CD8-positive, alpha-beta memory T cell (primary cell): ENCODE measurements at places on chromosomes 2 and 18.

- no peak overlapping the region for H3K27ac ChIP-seq
- no peaks in the 10 kb centered on the region for H3K27me3 ChIP-seq
- no peaks in the 10 kb centered on the region for H3K4me1 ChIP-seq
- no peaks in the 10 kb centered on the region for H3K36me3 ChIP-seq
Observed at GRCh38 chr18:62991389-62991788, 276.0 kb downstream of the PHLPP1 start.

GRCh38 chr2:86577817-86578456, 14.7 kb upstream of the CHMP3 start:
- DNase-seq = no peak
- no peak overlapping the region for H3K4me3 ChIP-seq
- no peaks in the 10 kb centered on the region for H3K36me3 ChIP-seq
- no peak overlapping the region for H3K27ac ChIP-seq

GRCh38 chr18:57747809-57748680, 55.1 kb downstream of the ATP8B1 start:
- H3K36me3 ChIP-seq = no peaks in the 10 kb centered on the region
- no peak for DNase-seq
- no peak overlapping the region for H3K27ac ChIP-seq
- no peaks in the 10 kb centered on the region for H3K27me3 ChIP-seq

- DNase-seq = no peak
- H3K4me3 ChIP-seq = no peak overlapping the region
- H3K27ac ChIP-seq = no peak overlapping the region
- no peaks in the 10 kb centered on the region for H3K36me3 ChIP-seq
- no peaks in the 10 kb centered on the region for H3K4me1 ChIP-seq
- H3K27me3 ChIP-seq = no peaks in the 10 kb centered on the region
Observed at GRCh38 chr2:223475901-223476300, 126.3 kb downstream of the SCG2 start.

- H3K27me3 ChIP-seq = no peaks in the 10 kb centered on the region
- H3K4me3 ChIP-seq = no peak overlapping the region
- H3K27ac ChIP-seq = no peak overlapping the region
- no peaks in the 10 kb centered on the region for H3K36me3 ChIP-seq
Observed at GRCh38 chr2:232887171-232887850, 17.2 kb downstream of the SNORC start.

DNA sequence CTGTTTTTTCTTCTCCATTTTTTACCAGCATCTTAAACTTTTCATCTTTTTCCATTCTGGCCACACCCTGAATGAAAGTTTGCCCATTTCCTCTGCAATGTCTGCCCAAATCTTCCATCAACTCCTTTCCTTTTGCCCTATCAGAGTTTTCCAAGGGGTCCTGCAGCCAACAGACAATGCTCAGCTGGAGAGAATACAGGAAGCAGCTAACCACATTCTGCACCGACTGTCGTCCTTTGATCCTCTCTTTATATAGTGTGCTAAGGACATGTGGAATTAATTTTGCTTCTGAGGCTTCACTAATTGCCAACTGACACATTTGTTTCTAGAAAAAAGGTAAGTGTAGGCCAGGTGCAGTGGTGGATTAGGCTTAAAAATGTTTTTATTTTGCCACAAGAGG, 50.5 kb upstream of the DLX2 start:
- H3K36me3 ChIP-seq = no peaks in the 10 kb centered on the region
- DNase-seq = no peak
- H3K27ac ChIP-seq = no peak overlapping the region
- H3K4me3 ChIP-seq = no peak overlapping the region
- H3K4me1 ChIP-seq = peaks cover 5% of the 10 kb centered on the region
- no peaks in the 10 kb centered on the region for H3K27me3 ChIP-seq

GRCh38 chr2:96116879-96117533, 635 bp upstream of the ADRA2B start:
- peak overlapping the region; percentile 29 for H3K4me3 ChIP-seq
- H3K4me1 ChIP-seq = peaks cover 7% of the 10 kb centered on the region
- no peaks in the 10 kb centered on the region for H3K27me3 ChIP-seq
